SK-N-SH (cell line): ENCODE measurements at places on chromosomes 4 and X. TPM values are rescaled to one million over a fixed set of nuclear protein-coding genes. Genes with fewer than 3 reads are reported as not detected.

The PHOX2B gene
- polyA plus RNA-seq, result 0.95 and 2.2 TPM in 2 replicates

The TMSB15C gene
- 2.9 and 4.4 TPM in 2 replicates for polyA plus RNA-seq

The DUSP21 gene
- polyA plus RNA-seq, result not detected in 2 replicates

The TASL gene
- not detected in 2 replicates for polyA plus RNA-seq

The PRR27 gene
- polyA plus RNA-seq, result not detected in 2 replicates

The F8A2 gene
- not detected in 2 replicates for polyA plus RNA-seq

The OTUD6A gene
- polyA plus RNA-seq, result not detected in 2 replicates

The GPR173 gene
- 5.8 TPM in 2 replicates for polyA plus RNA-seq

The VSIG4 gene
- not detected in 2 replicates for polyA plus RNA-seq

The MND1 gene
- 1.3 and 2.4 TPM in 2 replicates for polyA plus RNA-seq

GRCh38 chrX:154012336-154012991 lies 7.2 kb downstream of the IRAK1 start:
- H3K4me3 ChIP-seq, result no peak overlapping the region
- no peak for DNase-seq
- no peaks in the 10 kb centered on the region; the same call in 1 of the 2 replicates for H3K4me1 ChIP-seq
- H3K27ac ChIP-seq, result no peak overlapping the region
- H3K27me3 ChIP-seq, result no peaks in the 10 kb centered on the region

DNA sequence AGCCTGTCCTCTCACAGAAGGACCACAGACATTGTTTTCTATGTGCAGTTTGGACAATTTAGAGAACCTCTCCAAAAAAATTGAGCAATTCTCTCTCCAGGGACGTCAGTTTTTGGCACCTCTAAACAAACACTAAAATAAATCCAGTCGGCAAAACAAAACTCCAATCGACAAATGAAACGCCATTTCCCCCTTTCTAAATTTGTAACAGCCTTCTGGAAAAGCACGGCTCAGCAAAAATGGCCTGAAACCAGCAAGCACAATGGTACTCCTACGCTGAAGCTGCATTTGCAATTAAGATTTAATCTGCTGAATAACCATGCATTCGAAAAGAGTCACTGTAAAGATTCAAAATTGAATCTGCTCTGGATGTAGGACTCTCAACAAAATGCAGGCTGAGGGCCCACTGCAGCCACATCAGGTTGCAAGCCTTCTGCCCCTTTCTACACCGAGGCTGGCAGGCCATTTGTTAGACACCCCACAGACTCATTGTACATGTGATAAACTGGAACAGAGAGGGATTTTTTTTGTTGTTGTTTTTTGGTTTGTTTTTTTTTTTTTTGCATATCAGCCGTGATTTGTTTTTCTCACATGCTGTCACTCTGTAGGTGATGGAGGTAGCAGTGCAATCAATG lies 79.9 kb upstream of the MAP3K15 start:
- no peaks in the 10 kb centered on the region for H3K27me3 ChIP-seq
- peak overlapping the region; percentile 36 for H3K27ac ChIP-seq
- 0 out of 2 replicates have a peak, but pooled peaks cover 5% of the 10 kb centered on the region for H3K4me1 ChIP-seq
- no peak overlapping the region for H3K4me3 ChIP-seq
- peaks cover 27% of the 10 kb centered on the region for H3K36me3 ChIP-seq

DNA sequence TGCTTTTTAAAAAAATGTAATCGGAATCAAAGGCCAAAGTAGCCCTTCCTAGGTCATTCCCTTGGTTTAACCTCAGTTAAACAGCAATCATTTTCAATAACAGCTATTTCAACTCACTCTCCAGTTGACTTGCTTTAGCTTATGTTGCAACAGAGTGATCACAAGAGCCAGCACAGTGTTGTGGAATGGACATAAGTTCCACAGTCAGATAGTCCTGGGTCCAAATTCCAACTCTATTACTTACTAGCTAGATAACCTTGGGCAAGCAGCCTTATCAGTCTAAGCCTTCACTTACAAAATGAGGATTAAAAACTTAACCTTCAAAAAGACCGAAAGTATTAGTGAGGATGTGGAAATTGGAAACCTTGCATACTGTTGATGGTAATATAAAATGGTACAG lies 9.2 kb upstream of the GPC3 start:
- no peak overlapping the region for H3K27ac ChIP-seq
- no peaks in the 10 kb centered on the region for H3K4me1 ChIP-seq
- no peak for DNase-seq
- no peak overlapping the region for H3K4me3 ChIP-seq
- no peaks in the 10 kb centered on the region for H3K36me3 ChIP-seq

DNA sequence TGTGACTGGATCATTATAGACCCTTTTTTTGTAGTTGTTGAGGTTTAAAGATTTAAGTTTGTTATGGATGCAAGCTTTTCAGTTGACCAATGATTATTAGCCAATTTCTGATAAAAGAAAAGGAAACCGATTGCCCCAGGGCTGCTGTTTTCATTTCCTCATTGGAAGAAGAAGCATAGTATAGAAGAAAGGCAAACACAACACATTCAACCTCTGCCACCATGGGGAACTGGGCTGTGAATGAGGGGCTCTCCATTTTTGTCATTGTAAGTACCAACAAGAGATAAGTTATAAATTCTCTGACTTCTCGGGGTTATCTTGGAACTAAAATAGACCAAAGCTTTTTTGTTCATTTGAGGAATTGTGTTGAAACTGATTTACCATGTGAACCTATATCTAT lies at the start of gene CYBB:
CYBB (plus strand) TSS at position 203 of the 400 bp plus-strand sequence; CDS start at position 222, 19 bp downstream.
- H3K4me3 ChIP-seq, result no peak within 1 kb of the TSS
- H3K27me3 ChIP-seq, result peaks cover 8% of the 10 kb centered on the region; the same call in 1 of the 2 replicates
- no peak for DNase-seq
- H3K27ac ChIP-seq, result no peak within 1 kb of the TSS
- H3K36me3 ChIP-seq, result no peaks in the 10 kb centered on the region
- H3K4me1 ChIP-seq, result no peaks in the 10 kb centered on the region

GRCh38 chr4:114400531-114400930 lies 198.1 kb upstream of the UGT8 start:
- H3K27me3 ChIP-seq, result no peaks in the 10 kb centered on the region; the same call in 1 of the 2 replicates
- DNase-seq, result no peak
- no peak overlapping the region for H3K4me3 ChIP-seq
- no peaks in the 10 kb centered on the region for H3K4me1 ChIP-seq
- no peak overlapping the region for H3K27ac ChIP-seq
- H3K36me3 ChIP-seq, result no peaks in the 10 kb centered on the region

GRCh38 chr4:37816006-37816405 lies 10.5 kb upstream of the PGM2 start:
- DNase-seq, result no peak
- no peaks in the 10 kb centered on the region for H3K4me1 ChIP-seq
- no peak overlapping the region for H3K27ac ChIP-seq
- H3K4me3 ChIP-seq, result no peak overlapping the region
- H3K36me3 ChIP-seq, result no peaks in the 10 kb centered on the region
- no peaks in the 10 kb centered on the region for H3K27me3 ChIP-seq

DNA sequence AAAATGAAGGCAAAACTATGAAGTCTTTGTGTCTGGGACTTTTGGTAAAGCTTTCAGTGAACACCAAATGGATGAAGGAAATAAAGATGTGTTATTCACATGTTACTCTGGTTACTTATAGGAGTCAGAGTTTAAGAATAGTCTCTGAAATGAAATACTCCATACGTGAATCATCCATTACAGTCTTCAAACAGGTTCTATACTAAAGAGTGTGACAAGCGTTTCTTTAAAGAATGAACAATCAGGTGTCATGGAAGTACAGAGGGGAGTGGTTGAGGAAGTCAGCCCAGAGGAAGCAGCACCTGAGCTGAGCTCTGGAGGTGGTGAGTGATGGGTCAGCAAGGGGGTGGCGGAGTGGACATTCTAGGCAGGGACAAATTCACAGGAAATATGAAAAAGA lies 41.8 kb upstream of the SORBS2 start:
- DNase-seq, result no peak
- H3K36me3 ChIP-seq, result no peaks in the 10 kb centered on the region
- H3K4me1 ChIP-seq, result no peaks in the 10 kb centered on the region
- no peaks in the 10 kb centered on the region for H3K27me3 ChIP-seq
- no peak overlapping the region for H3K4me3 ChIP-seq

- H3K4me3 ChIP-seq, result no peak overlapping the region
- no peaks in the 10 kb centered on the region for H3K36me3 ChIP-seq
- H3K27me3 ChIP-seq, result no peaks in the 10 kb centered on the region
- no peak overlapping the region for H3K27ac ChIP-seq
- DNase-seq, result no peak
These were observed 988.7 kb downstream of the FAM133A start for GRCh38 chrX:94662689-94663088.

- no peaks in the 10 kb centered on the region for H3K36me3 ChIP-seq
- H3K4me3 ChIP-seq, result no peak overlapping the region
These were observed 87.4 kb downstream of the FAM9B start for GRCh38 chrX:8946563-8946962.

- no peaks in the 10 kb centered on the region for H3K27me3 ChIP-seq
- DNase-seq, result no peak
- no peak overlapping the region for H3K27ac ChIP-seq
- H3K4me1 ChIP-seq, result peaks cover 11% of the 10 kb centered on the region
- peak overlapping the region; percentile 91 for H3K4me3 ChIP-seq
- peaks cover 38% of the 10 kb centered on the region for H3K36me3 ChIP-seq
These were observed 1.3 kb downstream of the GAR1 start for GRCh38 chr4:109816894-109817293.

- no peaks in the 10 kb centered on the region for H3K27me3 ChIP-seq
- no peaks in the 10 kb centered on the region for H3K4me1 ChIP-seq
- H3K27ac ChIP-seq, result no peak overlapping the region
- DNase-seq, result no peak
These were observed 728.5 kb upstream of the NDST4 start for GRCh38 chr4:115841871-115842270.

- no peaks in the 10 kb centered on the region for H3K27me3 ChIP-seq
- H3K36me3 ChIP-seq, result no peaks in the 10 kb centered on the region
- H3K4me3 ChIP-seq, result no peak overlapping the region
- H3K4me1 ChIP-seq, result peaks cover 29% of the 10 kb centered on the region
- no peak overlapping the region for H3K27ac ChIP-seq
These were observed 44.2 kb downstream of the MAML3 start for GRCh38 chr4:140109737-140110136.

GRCh38 chrX:39304746-39305145 lies 503.5 kb downstream of the MID1IP1 start:
- no peak for DNase-seq
- no peak overlapping the region for H3K4me3 ChIP-seq
- H3K27ac ChIP-seq, result no peak overlapping the region
- no peaks in the 10 kb centered on the region for H3K36me3 ChIP-seq
- H3K27me3 ChIP-seq, result no peaks in the 10 kb centered on the region; the same call in 1 of the 2 replicates
- H3K4me1 ChIP-seq, result no peaks in the 10 kb centered on the region

GRCh38 chrX:47662144-47662657 lies 3.2 kb upstream of the UXT start:
- no peaks in the 10 kb centered on the region; the same call in 1 of the 2 replicates for H3K27me3 ChIP-seq
- no peaks in the 10 kb centered on the region for H3K36me3 ChIP-seq
- H3K4me1 ChIP-seq, result no peaks in the 10 kb centered on the region
- peak overlapping the region; percentile 80 for H3K27ac ChIP-seq
- H3K4me3 ChIP-seq, result no peak overlapping the region
- DNase-seq, result no peak

DNA sequence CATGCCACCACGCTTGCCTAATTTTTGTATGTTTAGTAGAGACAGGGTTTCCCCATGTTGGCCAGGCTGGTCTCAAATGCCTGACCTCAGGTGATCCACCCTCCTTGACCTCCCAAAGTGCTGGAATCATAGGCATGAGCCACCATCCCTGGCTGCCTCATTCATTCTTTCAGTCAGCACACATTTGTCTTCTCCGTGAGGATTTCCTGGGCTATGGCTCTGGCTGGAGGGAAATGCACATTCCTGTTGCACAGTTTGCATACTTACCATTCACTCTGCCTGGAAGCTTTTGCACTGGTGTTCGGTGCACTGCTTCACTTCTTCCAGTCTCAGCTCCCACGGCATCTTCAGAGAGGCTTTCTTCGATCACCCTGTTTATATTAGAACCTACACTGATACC lies 267.8 kb downstream of the STIM2 start:
- H3K4me1 ChIP-seq, result no peaks in the 10 kb centered on the region
- no peak overlapping the region for H3K4me3 ChIP-seq
- DNase-seq, result no peak
- no peaks in the 10 kb centered on the region; the same call in 1 of the 2 replicates for H3K27me3 ChIP-seq
- H3K36me3 ChIP-seq, result no peaks in the 10 kb centered on the region
- H3K27ac ChIP-seq, result no peak overlapping the region

- no peaks in the 10 kb centered on the region for H3K27me3 ChIP-seq
- H3K4me3 ChIP-seq, result no peak overlapping the region
- H3K4me1 ChIP-seq, result no peaks in the 10 kb centered on the region
- H3K27ac ChIP-seq, result no peak overlapping the region
- peaks cover 8% of the 10 kb centered on the region for H3K36me3 ChIP-seq
- DNase-seq, result no peak
These were observed 198.1 kb downstream of the LRBA start for GRCh38 chr4:150817017-150817416.

- no peak overlapping the region for H3K4me3 ChIP-seq
- H3K36me3 ChIP-seq, result peaks cover 22% of the 10 kb centered on the region; the same call in 1 of the 2 replicates
- H3K27me3 ChIP-seq, result no peaks in the 10 kb centered on the region
- no peaks in the 10 kb centered on the region for H3K4me1 ChIP-seq
- no peak overlapping the region for H3K27ac ChIP-seq
These were observed 1.9 kb downstream of the TRO start for GRCh38 chrX:54922547-54922946.

DNA sequence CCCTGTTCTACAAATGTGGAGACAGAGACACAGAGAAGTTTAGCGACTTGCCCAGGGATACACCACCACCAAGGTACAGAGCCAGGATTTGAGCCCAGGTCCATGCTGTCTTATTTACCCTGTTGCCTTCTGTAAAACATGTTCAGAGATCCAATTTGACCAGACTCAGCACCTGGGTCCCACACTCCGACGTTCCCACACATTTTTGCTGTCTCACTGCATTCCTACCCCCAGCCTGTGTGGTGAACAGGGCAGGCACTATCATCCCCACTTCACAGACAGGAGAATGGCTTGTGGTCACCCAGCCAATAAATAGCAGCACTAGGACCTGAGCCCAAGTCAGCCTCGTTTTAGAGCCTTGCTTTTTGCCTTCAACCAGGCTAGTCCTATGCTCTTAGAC lies 102.8 kb downstream of the PJA1 start:
- H3K4me1 ChIP-seq, result peaks cover 7% of the 10 kb centered on the region; the same call in 1 of the 2 replicates
- no peaks in the 10 kb centered on the region for H3K36me3 ChIP-seq

GRCh38 chrX:85996555-85996954 lies 50.8 kb downstream of the CHM start:
- H3K36me3 ChIP-seq, result peaks cover 7% of the 10 kb centered on the region
- no peak for DNase-seq
- H3K4me3 ChIP-seq, result no peak overlapping the region
- H3K4me1 ChIP-seq, result peaks cover 25% of the 10 kb centered on the region
- H3K27me3 ChIP-seq, result no peaks in the 10 kb centered on the region

DNA sequence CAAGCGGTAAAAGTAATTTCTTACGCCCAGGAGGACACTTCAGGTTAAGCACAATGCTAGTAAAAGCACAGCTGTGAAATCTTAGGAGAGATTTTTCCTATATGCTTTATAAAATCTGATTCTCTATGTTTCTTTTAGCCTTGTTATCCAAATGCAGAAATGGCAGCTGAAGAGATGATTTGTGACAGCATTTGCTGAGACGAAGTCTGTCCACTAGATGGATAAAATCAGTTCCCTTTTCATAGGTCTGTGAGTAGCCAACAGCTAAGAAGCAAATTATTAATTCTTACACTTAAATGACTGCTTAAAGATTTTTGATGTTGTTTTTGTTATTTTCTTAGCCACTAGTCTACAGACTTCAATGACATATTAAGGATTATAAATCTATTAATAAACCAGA lies 5.3 kb downstream of the GPM6A start:
- no peak for DNase-seq
- H3K4me1 ChIP-seq, result no peaks in the 10 kb centered on the region
- H3K36me3 ChIP-seq, result no peaks in the 10 kb centered on the region

GRCh38 chrX:72046447-72046846 lies 85.3 kb downstream of the RTL5 start:
- peak; percentile 66 for DNase-seq
- no peaks in the 10 kb centered on the region for H3K36me3 ChIP-seq
- H3K27me3 ChIP-seq, result no peaks in the 10 kb centered on the region; the same call in 1 of the 2 replicates
- peaks cover 8% of the 10 kb centered on the region; the same call in 1 of the 2 replicates for H3K4me1 ChIP-seq
